ENCODE measurements at places on chromosomes 7 and 10.
A peak's percentile ranks its signal among the peaks of the same experiment; 100 is the strongest.

GRCh38 chr10:52316500-52316899 lies 2.4 kb downstream of the DKK1 start:
- no peak for DNase-seq

DNA sequence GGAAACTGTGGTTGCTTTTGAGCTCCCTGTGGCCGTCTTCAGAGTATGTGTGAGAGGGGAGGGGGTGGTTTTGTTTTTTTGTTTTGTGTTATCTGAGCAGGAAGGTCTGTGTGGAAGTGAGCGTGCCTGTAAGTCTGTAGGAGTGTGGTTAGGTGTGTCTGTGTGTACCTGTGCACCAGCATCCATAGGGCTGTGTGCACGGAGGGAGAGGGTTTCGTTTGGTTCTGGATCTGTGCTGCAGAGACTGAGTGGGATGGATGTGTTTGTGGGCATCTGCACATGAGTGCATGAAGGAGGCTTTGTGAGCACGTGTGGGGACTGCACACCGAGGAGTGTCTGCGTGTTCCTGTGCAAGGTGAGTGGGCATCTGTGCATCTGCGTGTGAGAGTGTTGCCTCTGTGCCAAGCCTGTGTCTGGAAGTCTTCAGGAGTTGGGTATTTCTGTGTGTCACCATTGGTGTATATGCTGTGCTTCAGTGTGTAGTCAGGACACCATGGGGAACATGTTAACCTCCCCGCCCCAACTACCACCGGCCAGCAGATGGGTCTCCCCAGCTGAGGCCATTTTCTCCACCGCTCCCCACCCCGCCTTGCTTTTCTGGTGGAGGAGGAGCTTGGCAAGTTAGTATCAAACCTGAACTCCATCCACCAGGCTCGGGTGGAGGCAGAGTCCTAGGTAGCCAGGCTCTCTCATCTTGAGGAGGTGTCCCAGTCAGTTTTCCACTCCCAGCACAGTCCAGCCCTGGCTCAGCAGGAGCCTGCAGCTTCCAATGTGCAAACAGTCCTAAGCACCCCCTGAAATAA lies 7.1 kb upstream of the TLX1 start:
- DNase-seq: no peak

- no peak for DNase-seq
Measured at GRCh38 chr10:131513901-131514300, 202.4 kb upstream of the TCERG1L start.

DNA sequence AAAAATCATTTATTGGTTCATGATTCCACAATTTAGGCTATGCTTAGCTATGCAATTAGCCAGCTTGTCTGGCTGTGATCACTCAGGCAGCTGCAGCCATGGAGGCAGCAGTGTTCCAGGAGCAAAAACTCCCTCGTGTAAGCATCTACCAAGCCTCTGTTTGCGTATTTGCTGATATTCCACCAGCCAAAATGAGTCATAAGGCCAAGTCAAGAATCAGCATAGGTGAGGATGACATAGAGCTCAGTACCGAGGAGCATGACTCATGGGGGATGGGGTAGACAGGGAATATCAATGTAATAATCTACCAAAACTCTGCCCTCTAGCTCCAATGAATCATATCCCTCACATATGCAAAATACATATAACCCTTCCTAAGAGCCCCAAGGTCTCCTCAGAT lies 63.3 kb downstream of the IMMP2L start:
- DNase-seq: peak; percentile 41

DNA sequence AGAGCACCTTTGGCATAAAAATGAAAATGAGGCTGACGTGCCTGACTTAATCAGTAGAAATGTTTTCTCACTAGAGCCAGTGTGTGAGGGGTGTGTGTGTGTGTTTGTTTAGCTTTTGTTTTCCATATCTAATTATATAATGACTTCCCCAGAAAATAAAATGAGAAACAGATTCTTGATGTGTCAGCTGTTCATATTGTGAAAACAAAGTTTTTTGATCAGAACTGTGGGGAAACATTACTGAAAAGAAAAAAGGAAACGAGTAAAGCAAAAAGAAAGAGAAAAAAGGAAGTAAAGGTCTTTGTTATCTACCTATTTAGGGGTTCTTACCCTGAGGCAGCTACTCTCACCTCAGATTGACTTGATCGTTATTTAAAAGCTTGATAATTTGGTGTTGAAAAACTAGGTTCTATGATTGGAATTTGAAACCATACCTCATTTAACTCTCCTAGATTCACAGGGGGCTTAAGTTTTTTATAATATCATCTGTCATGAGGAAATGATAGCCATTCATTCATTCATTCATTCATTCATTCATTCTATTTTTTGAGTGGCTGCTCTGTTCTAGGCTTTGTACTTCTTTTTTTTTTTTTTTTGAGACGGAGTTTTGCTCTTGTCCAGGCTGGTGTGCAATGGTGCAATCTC lies 58.0 kb downstream of the CREM start:
- no peak for DNase-seq

GRCh38 chr7:91915401-91916050 lies 25.1 kb upstream of the AKAP9 start:
- no peak for DNase-seq

- no peak for DNase-seq
Measured at GRCh38 chr7:22659741-22660140, 67.3 kb upstream of the IL6 start.

DNA sequence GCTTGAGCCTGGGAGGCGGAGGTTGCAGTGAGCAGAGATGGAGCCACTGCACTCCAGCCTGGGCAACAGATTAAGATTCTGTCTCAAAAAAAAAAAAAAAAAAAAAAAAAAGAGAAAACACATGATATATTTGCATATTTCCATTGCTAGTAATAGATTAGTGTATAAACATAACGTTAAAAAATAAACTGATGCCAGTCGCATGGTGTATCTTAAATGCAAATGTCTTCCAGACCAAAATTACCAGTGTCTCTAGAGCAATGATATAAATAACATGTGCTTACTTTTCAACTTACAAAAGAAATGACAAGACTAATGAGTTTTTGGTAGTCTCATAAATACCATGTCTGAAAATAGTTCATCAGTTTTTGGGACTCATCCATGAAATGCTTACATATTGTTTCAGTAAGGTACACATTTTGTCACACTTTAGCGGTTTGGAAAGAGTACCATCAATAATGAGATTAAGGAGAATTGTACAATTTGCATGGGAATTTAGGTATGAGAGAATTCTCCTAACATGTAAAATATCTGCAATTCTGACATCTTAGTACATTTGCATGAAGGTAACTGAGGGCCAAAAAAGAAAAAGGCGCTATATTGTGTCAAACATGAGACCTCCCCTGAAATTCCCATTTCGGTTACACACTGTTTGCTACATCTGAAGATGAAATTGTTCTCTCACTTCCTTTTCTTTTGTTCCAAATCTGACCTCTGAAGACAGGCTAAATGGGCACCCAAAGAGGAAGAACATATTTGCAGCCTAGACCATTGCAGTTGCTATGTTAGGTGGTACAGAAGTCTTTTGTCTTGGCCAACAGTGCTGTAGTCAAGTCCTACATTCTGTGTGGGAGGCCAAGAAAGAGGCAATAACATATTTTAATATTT lies 51.5 kb upstream of the PIP4K2A start:
- DNase-seq: no peak

DNA sequence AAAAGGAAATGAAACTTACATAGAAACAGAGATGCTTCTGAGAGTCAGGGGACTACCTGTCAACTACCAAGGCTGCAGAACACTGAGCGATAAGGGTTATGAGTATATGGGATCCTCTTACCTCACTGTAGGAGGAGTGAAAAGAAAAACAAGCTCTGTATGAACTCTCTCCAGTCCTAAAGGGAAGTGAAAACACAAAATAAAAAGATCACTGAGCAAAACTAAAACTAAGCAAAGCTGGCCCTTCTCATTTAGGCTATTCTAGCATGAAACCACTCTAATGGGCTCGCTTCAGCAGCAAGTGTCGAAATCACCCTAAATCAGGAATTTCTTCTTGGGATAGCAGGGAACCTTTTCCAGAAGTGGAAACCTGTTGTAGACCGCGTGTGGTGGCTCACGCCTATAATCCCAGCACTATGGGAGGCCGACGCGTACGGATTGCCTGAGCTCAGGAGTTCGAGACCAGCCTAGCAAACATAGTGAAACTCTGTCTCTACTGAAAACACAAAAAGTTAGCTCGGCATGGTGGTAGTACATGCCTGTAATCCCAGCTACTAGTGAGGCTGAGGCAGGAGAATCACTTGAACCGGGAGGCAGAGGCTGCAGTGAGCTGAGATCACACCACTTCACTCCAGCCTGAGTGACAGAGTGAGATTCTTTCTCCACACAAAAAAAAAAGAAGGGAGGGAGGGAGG lies 27.0 kb downstream of the DCLRE1C start:
- no peak for DNase-seq

DNA sequence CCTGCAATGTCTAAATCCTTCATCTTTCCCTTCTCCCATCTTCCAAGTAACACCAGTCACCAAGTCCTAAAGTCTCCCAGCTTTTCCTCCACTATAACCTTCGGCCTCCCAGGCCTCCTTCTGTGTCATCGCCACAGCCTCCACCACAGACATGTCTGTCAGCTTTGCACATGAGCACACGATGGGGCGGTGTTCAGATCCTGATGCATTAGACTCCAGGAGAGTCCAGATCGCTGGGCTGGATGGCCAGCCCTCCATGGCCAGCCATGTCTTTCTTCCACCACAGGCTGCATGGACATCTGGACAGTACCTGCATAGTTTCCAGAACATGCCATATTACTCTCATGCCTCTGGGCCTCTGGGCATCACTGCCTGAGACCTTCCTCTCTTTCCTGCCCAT lies 974.2 kb upstream of the ZNF722 start:
- no peak for DNase-seq

- DNase-seq: no peak
Measured at GRCh38 chr7:132965951-132966350, 115.9 kb downstream of the CHCHD3 start.

DNA sequence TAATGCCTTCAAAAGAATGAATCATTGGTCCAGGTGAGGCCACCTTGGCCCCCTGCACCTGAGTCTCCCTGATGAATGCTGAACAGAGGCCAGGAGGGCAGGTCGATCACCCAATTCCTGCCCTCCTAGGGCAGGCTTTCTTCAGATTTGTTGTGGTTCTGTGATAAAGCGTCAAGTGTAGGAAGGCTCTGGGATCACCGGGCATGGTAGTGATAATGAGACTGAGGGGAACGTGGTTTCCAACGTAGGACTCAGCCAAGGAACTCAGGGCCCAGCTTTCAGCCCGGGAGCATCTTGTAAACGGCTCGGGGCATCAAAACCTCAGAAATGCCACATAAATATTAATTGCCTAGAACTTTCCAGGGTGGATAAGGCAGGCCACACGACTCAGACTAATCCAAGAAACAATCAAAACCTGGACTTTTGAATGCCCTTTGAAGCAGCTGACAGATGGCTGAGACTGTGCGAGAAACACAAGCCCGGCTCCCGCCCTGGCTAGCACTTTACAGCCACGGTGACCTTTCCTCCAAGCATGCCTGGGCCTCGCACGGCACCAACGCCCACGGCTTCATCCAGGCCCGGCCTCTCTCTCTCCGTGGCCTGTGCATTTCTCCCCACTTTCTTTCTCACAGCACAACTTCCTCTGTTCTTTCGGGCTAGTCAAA lies 239.3 kb upstream of the GRB10 start:
- DNase-seq: no peak
